Psoas muscle (tissue), 8 donors: ENCODE measurements at places on chromosomes 2 and 18. TPM values are rescaled to one million over a fixed set of nuclear protein-coding genes. Genes with fewer than 3 reads are reported as not detected.

DNA sequence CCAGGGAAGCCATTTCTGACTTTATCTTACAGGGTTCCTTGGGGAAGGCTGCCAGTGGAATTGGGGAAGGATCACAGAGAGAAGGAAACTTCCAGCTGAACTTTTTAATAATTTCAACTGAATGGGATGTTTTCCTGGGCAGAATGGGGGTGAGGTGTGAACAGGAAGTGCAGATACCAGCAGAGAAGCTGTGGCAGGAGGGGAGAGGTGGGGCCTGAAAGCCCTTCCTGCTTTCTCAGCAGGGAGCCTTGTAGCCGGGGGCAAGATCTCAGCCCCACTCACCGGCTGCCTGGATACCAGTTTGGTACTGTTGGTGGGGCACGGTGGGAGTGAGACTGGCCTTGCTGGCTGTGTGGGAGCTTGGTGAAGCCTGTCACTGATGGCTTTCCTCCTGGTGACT lies 170.5 kb downstream of the ZBTB7C start:
- no peaks in the 10 kb centered on the region for H3K4me1 ChIP-seq
- H3K27me3 ChIP-seq: no peaks in the 10 kb centered on the region
- H3K36me3 ChIP-seq: no peaks in the 10 kb centered on the region
- DNase-seq: no peak
- H3K27ac ChIP-seq: no peak overlapping the region

DNA sequence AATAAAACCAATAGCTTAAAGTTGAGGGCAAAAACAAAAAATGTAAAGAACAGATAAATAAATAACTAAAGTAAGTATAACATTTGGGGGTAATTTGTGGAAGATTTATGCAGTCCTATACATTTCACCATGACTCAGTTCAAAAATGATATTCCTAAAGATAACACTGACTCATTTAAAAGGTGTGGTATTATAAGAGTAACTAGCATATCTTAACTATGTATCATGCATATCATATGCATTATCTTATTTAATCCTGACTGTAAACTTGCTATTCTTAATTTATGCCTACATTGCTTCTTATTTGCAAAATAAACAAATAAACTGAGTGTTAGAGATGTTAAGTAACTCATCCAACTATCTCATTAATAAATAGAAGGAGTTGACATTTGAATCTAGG lies 726.5 kb upstream of the PKDCC start:
- no peak for DNase-seq
- H3K36me3 ChIP-seq: no peaks in the 10 kb centered on the region
- H3K27ac ChIP-seq: no peak overlapping the region
- H3K4me3 ChIP-seq: no peak overlapping the region
- no peaks in the 10 kb centered on the region for H3K4me1 ChIP-seq
- H3K27me3 ChIP-seq: no peaks in the 10 kb centered on the region

Gene UNC50
- 37.3 TPM for polyA plus RNA-seq

Gene TSPYL6
- not detected for polyA plus RNA-seq

Gene SOWAHC
- polyA plus RNA-seq: 0.99 TPM

Gene RGPD5
- 3.3 TPM for polyA plus RNA-seq

DNA sequence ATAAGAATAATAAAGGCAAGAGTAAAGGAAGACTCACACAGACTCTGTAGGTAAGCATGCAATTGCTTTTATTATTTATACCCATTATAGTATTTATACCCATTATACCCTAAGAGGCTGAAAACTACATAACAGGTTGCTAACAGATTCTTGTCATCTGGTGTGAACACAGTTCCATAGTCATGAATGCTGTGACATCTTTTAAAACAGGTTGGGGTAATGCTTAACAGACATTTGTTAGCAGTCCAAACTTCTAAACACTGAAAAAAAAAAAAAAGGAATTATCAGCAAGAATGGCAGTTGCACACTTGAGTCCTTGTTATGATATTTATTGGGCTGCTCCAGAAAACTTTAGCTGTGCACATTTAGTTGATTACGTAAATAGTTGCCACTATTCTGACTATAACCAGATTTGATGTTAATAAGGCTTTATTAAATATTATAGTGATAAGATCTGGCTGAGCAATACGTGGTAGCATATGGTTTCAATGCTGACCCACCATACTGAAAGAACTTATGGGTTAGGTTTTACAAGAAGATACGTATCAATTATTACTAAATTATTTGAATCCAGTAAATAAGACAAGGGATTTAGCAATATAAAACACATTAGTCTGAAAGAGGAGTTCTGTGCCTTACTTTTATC lies 888.8 kb downstream of the LRRTM4 start:
- H3K27me3 ChIP-seq: no peaks in the 10 kb centered on the region
- no peaks in the 10 kb centered on the region for H3K4me1 ChIP-seq
- no peaks in the 10 kb centered on the region for H3K36me3 ChIP-seq
- DNase-seq: no peak
- no peak overlapping the region for H3K4me3 ChIP-seq

DNA sequence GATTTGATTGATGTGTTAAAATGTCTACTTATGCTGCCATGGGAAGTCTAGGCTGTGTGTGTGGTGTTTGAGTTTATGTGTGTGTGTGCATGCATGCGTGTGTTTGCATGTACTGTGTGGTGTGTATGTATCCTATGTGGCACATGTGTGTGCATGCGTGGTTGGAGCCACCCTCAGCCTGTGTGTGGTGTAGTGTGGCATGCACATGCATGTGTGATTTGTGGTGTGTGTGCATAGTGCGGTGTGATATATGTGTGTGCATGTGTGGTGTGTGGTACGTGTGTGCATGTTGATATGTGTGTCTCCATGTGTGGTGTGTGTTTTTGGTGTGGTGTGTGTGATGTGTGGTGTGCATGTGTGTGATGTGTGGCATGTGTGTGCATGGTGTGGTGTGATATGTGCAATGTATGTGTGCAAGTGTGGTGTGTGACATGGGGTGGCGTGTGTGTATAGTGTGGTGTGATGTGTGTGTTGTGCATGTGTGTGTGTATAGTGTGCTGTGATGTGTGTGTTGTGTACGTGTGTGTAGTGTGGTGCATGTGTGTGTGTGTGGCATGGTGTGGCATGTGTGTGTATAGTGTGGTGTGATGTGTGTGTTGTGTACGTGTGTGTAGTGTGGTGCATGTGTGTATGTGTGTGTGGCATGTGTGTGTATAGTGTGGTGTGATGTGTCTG lies 66.6 kb upstream of the HDAC4 start:
- H3K4me3 ChIP-seq: no peak overlapping the region
- no peaks in the 10 kb centered on the region for H3K27me3 ChIP-seq
- H3K36me3 ChIP-seq: no peaks in the 10 kb centered on the region
- no peak for DNase-seq
- H3K27ac ChIP-seq: no peak overlapping the region

- no peaks in the 10 kb centered on the region for H3K36me3 ChIP-seq
- H3K27me3 ChIP-seq: peaks cover 9% of the 10 kb centered on the region
- H3K4me1 ChIP-seq: peaks cover 9% of the 10 kb centered on the region
- H3K27ac ChIP-seq: no peak overlapping the region
These were observed 2.5 kb upstream of the POMC start for GRCh38 chr2:25170888-25171287.

Gene TNFAIP6
- polyA plus RNA-seq: 0.26 TPM

DNA sequence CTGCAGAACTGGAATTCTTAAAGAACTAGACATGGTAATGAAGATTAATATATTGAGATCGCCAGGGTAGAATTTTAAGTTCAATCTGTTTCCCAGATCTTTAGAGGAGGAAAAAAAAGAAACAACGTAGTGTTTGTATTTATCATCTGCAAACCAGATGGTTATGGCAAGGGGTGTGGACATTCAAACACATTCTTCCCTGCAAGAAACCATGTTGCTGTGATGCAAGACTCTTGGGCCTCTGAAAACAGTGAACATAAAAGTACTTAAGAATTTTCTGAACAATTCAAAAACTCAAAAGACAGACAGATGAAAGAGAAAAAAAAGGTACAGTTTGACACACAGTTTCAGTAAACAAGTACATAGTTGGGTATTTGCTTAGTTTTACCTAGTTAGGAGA lies 35.6 kb downstream of the COL5A2 start:
- no peaks in the 10 kb centered on the region for H3K4me1 ChIP-seq
- no peaks in the 10 kb centered on the region for H3K36me3 ChIP-seq
- no peak overlapping the region for H3K4me3 ChIP-seq
- DNase-seq: no peak

DNA sequence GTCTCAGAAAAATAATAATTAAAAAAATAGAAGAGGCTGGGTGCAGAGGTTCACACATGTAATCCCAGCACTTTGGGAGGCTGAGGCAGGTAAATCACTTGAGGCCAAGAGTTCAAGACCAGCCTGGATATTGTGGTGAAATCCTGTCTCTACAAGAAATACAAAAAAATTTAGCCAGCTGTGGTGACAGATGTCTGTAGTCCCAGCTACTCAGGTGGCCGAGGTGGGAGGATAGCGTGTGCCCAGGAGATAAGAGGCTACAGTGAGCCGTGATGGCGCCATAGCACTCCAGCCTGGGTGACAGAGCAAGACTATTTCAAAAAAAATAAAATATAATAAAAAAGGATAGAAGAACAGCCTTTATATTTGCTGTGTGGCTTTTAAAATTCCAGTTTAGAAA lies 35.9 kb downstream of the SMC6 start:
- H3K4me1 ChIP-seq: no peaks in the 10 kb centered on the region
- no peak for DNase-seq
- H3K4me3 ChIP-seq: no peak overlapping the region
- no peak overlapping the region for H3K27ac ChIP-seq

DNA sequence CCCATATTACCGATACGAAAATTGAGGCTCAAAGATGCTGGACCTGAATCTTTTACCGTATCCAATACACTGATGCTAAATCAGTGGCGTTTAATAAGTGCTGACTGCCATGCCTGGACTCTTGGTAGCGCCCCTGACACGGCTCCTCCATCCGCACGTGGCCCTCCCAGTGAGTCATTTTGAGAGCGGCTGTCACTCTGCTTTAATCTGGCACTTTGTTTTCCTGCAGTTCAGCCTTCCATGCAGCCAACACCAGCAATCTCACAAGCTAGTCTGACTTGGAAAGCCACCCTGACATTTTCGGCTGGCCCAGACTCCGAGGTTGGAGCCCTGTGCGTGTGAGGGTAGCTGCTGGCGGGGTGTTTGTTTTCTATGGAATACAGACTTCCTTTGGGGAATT lies 155.1 kb upstream of the LMAN1 start:
- no peak overlapping the region for H3K4me3 ChIP-seq
- H3K36me3 ChIP-seq: no peaks in the 10 kb centered on the region
- no peak overlapping the region for H3K27ac ChIP-seq
- H3K27me3 ChIP-seq: no peaks in the 10 kb centered on the region
- no peaks in the 10 kb centered on the region for H3K4me1 ChIP-seq

DNA sequence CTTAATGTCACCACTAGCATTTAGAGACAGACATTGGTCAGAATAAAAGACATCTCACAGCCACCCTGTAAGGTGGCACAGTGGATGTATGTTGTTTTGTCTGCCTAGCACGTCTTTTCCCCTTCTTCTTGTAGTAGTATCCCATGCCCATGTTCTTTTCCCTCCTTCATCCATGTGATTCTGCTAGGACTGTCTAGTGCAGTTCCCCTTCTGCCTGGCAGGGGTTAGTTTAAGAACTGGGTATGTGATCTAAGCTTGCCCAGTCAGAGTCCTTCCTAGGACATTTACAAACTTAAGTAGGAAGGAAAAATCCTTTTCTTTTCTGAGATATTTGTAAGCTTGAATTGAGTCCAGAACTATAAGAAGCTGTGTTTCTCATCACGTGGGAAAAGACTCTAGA lies 172.3 kb downstream of the BABAM2 start:
- no peak overlapping the region for H3K4me3 ChIP-seq
- no peaks in the 10 kb centered on the region for H3K4me1 ChIP-seq
- H3K36me3 ChIP-seq: no peaks in the 10 kb centered on the region
- DNase-seq: no peak
- no peaks in the 10 kb centered on the region for H3K27me3 ChIP-seq

- H3K27me3 ChIP-seq: no peaks in the 10 kb centered on the region
- no peaks in the 10 kb centered on the region for H3K36me3 ChIP-seq
- no peak overlapping the region for H3K27ac ChIP-seq
- no peak overlapping the region for H3K4me3 ChIP-seq
- no peak for DNase-seq
- no peaks in the 10 kb centered on the region for H3K4me1 ChIP-seq
These were observed 73.1 kb downstream of the FTCDNL1 start for GRCh38 chr2:199777916-199778315.

DNA sequence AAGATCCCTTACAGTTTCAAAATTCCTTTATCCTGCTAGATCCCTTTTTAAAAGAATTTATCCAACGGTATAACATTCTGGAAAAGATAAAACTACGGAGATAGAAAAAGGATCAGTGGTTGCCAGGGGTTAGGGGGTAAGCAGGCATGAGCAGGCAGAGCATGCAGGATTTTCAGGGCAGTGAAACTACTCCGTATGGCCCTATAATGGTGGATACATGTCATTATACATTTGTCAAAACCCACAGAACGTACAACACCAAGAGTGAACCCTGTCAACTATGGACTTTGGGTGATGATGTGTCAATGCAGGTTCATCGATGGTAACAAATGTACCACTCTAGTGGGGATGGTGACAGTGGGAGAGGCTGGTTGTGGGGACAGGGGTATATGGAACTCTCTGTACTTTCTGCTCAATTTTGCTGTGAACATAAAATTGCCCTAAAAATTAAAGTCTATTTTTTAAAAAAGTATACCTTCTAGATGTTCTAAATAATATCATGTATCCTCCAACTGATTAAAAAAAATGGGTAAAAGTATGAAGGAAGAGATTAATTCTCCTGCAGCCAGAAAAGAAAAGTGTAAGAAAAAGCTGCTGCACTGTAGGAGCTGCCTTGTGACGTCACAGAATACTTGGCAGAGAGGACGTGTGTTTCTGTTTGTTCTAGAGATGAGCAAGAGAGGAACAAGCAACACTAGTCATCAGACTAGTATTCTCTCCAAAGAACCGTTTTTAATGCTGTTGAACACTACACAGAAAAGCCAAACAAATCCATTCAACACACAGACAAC lies 23.6 kb downstream of the ANKRD44 start:
- H3K27ac ChIP-seq: no peak overlapping the region
- DNase-seq: no peak

DNA sequence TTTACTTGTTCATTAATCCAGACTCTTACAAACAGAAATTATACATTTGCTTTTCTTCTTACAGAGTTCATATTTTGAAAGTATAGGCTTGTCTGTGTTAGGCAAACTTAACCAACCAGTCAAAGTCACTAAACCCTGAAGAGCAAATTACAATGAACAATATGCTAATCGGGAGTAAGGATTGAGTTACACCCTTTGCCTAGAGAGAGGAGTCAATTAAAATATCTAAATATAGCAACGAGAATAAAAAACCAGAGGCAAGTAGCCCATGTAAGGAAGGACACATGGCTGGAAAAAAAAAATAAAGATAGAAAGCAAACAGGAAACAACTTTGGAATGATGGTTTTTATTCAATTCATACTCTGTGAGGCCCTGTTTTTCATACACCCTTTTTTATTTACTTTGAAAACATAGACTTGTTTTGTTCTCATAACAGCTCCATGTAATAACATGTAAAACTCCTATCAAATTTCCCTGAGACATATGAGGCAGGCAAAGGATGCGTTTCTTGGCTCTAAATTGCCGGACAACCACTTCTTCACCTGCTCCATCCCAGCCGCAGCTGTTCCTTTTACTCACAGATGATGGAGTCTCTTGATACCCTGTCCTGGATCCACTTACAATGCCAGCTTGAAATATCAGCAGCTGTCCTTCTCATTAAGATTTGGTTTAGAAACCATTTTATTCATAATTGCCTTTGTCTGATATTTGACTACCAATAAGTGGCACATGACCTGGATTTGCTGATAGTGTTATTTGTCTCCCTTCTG lies 767.7 kb upstream of the GCFC2 start:
- no peaks in the 10 kb centered on the region for H3K4me1 ChIP-seq
- no peak for DNase-seq
- no peaks in the 10 kb centered on the region for H3K36me3 ChIP-seq
